ENCODE measurements at places on chromosomes 12 and 14.

- peaks cover 25% of the 10 kb centered on the region for H3K4me1 ChIP-seq
- H3K4me3 ChIP-seq, result peak overlapping the region; percentile 71
- H3K36me3 ChIP-seq, result no peaks in the 10 kb centered on the region
These were observed 29.4 kb upstream of the BCL7A start for GRCh38 chr12:121992059-121992879.

GRCh38 chr12:28998662-28999120, 150.4 kb upstream of the FAR2 start:
- DNase-seq, result no peak
- no peaks in the 10 kb centered on the region for H3K36me3 ChIP-seq
- peaks cover 2% of the 10 kb centered on the region for H3K4me1 ChIP-seq
- H3K4me3 ChIP-seq, result no peak overlapping the region
- no peak overlapping the region for H3K27ac ChIP-seq
- H3K27me3 ChIP-seq, result peaks cover 4% of the 10 kb centered on the region

GRCh38 chr12:4118601-4119156, 154.9 kb upstream of the CCND2 start:
- peaks cover 67% of the 10 kb centered on the region for H3K4me1 ChIP-seq
- no peaks in the 10 kb centered on the region for H3K36me3 ChIP-seq
- H3K27me3 ChIP-seq, result no peaks in the 10 kb centered on the region
- DNase-seq, result no peak

DNA sequence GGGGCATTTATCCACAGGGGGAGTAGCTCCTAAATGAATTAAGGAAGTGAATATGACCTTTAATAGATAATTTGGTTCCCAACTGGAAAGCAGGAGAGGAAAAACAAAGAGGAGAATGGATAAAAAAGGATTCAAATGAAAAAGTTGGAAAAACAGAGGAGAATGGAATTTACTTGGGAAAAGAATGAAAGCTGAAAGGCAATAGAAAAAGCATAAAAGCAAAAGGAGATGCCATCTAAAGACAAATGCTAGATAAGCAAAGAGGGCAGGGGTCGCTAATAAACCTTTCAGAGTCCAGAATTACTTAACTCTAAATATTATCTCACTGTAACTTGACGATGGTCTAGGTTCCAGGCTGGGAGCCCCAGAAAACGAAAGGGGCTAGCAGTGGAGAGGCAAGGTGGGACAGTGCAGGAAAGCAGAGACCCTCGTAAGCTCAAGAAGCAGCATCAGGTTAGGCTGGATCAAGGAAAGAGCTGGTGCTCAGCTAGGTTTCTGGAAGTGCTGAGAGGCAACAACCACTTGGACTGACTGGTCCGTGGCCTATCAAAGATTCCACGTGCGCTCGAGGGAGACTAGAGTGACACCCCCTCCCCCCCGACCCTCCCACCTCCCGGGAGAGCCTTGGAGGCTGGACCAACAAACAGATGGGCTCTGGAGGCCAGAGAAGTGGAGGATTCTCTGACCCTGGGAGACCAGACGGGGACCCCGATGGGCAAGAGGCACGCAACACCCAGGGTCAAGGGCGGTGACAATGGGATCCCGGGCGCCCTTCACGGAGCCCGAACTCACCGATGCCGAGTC, 1.2 kb downstream of the SLC2A13 start:
- H3K27ac ChIP-seq, result no peak overlapping the region
- H3K4me1 ChIP-seq, result peaks cover 41% of the 10 kb centered on the region
- H3K4me3 ChIP-seq, result peak overlapping the region; percentile 79
- DNase-seq, result no peak

- H3K4me1 ChIP-seq, result peaks cover 10% of the 10 kb centered on the region
- no peaks in the 10 kb centered on the region for H3K27me3 ChIP-seq
- peaks cover 19% of the 10 kb centered on the region for H3K36me3 ChIP-seq
- H3K4me3 ChIP-seq, result no peak overlapping the region
- H3K27ac ChIP-seq, result no peak overlapping the region
These were observed 8.1 kb downstream of the CMAS start for GRCh38 chr12:22054155-22054554.

DNA sequence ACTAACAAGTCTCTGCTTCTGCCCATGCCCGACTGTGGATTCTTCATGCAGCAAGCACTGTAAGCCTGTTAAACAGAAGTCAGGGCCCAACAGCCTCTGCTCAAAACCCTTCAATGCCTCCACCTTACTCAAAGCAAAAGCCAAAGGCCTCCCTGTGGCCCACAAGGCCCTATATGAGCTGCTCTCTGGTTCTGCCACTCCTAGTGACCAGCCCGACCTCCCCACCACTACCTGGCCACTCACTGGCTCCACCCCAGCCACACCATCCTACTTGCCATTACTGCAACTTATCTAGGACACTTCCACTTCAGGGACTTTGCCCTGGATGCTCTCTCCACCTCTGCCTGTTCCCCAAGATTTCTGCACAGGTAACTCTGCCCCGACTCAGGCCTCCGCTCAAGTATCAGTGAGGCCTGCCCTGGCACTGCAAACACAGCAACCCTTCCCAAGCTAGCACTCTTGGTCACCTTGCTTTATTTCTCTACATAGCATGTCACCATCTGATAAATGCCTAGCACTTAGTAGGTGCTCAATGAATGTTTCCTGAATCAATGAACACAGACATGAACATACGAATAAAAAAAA, 88.9 kb downstream of the ITPR2 start:
- DNase-seq, result no peak
- H3K4me1 ChIP-seq, result peaks cover 57% of the 10 kb centered on the region
- no peak overlapping the region for H3K4me3 ChIP-seq

GRCh38 chr14:70827347-70827746, 18.0 kb upstream of the MAP3K9 start:
- H3K27me3 ChIP-seq, result peaks cover 18% of the 10 kb centered on the region
- H3K36me3 ChIP-seq, result no peaks in the 10 kb centered on the region
- DNase-seq, result no peak

- H3K4me3 ChIP-seq, result no peak overlapping the region
- DNase-seq, result no peak
- H3K4me1 ChIP-seq, result no peaks in the 10 kb centered on the region
- H3K36me3 ChIP-seq, result no peaks in the 10 kb centered on the region
These were observed 369.8 kb downstream of the CACNA1C start for GRCh38 chr12:2422591-2422990.

GRCh38 chr12:12610711-12611110, 965 bp upstream of the CREBL2 start:
- peak overlapping the region; percentile 95 for H3K27ac ChIP-seq
- DNase-seq, result no peak
- peaks cover 7% of the 10 kb centered on the region for H3K36me3 ChIP-seq
- H3K27me3 ChIP-seq, result no peaks in the 10 kb centered on the region
- H3K4me1 ChIP-seq, result peaks cover 65% of the 10 kb centered on the region
- peak overlapping the region; percentile 84 for H3K4me3 ChIP-seq

DNA sequence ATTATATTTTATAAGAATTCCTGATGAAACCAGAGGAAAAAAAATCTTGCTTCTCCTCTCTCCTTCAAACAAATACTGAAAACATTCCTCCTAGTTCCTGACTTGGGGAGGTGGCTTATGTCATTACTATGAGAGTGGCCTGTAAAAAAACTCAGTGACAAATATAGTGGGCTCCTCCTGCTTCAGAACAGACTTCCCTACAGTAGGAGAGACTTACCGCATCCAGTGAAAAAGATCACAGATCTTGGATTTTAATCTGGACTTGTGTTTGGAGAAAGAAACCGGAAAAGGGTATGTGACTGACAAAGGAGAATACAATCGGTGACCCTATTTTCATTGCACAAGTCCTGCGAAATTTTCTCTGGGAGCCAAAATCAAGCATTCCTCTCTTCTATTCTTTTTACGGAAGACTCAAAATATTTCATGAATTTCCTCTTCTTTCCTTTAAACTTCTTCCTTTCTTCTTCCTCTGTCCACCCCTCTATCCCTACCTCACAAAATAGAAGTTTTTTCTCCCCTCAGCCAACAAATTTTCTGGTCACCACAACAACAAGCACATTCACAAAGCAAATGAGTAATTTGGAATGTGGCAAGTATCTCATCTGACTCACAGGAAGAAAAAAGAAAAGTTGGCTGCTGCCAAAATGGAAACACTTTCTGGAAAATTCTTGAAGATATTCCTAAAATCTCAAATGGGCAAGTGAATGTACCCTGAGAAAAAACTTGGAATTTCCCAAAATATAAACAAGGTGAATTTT, 185.1 kb upstream of the CDKN3 start:
- no peak for DNase-seq
- no peaks in the 10 kb centered on the region for H3K4me1 ChIP-seq
- no peak overlapping the region for H3K4me3 ChIP-seq

DNA sequence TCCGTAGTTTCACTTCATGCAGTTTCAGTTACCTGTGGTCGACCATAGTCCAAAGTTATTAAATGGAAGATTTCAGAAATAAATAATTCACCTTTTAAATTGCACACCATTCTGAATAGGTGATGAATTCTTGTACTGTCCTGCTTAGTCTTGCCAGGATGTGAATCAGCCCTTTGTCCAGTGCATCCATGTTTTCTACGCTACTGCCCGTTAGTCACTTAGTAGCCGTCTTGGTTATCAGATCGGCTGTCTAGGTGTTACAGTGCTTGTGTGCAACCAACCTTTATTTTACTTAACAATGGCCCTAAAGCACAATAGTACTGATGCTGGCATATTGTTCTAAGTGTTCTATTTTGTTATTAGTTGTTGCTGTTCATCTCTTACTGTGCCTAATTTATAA, 146.7 kb downstream of the ACSS3 start:
- no peaks in the 10 kb centered on the region for H3K4me1 ChIP-seq
- no peak overlapping the region for H3K4me3 ChIP-seq
- no peak for DNase-seq
- no peaks in the 10 kb centered on the region for H3K36me3 ChIP-seq
- H3K27ac ChIP-seq, result no peak overlapping the region

GRCh38 chr12:124927201-124928094, 13.0 kb upstream of the UBC start:
- peak; percentile 93 for DNase-seq
- H3K4me3 ChIP-seq, result peak overlapping the region; percentile 86

DNA sequence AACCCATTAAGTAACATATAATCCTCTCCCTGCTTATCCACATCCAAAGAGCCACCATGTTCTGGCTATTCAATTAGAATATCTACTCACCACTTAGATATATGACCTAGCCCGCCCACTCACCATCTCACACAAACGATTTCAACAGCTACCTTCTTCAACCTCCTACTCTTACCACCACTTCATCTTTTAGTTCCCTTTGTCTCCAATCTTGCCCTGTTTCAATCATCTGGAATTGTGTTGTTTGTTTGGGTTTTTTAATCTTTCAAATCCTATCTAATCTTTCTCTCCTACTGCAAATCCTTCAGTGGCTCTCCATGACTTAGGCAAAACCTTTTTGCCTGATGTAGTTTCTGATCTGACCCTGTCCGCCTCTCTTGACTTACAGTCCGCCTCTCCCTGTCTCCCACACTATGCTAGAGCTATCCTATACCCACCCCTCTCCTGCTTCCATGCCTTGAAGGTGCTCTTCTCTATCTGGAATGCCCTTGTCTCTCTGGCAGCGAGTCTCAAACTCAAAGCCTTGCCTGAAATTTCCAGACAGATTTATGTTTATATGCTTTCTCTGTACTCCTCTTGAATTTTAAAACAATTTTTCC, 161.0 kb upstream of the CRY1 start:
- no peak for DNase-seq
- H3K4me1 ChIP-seq, result no peaks in the 10 kb centered on the region
- H3K27me3 ChIP-seq, result peaks cover under 1% of the 10 kb centered on the region
- H3K36me3 ChIP-seq, result no peaks in the 10 kb centered on the region
- no peak overlapping the region for H3K27ac ChIP-seq

DNA sequence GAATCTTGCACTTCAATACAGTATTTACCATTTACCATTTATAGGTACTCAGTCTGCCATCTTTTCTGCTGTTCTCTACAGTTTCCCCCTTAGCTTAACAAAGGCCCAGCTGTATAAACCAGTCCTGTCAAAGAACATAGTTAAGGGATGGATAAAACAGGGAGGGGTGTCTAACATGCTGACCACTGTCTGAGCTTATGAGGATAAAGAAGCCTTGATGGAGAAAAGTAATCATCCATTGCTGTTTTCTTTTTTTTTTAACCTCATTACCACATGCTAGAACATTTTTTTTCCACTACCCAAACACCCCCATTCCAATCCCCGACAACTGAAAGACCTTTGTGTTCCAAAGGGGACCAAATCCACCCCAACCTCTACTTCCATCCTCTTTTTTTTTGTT, 39.9 kb downstream of the SOX5 start:
- no peak overlapping the region for H3K4me3 ChIP-seq
- no peak for DNase-seq
- H3K27me3 ChIP-seq, result no peaks in the 10 kb centered on the region
- H3K4me1 ChIP-seq, result no peaks in the 10 kb centered on the region

- H3K4me3 ChIP-seq, result peak overlapping the region; percentile 79
- no peaks in the 10 kb centered on the region for H3K36me3 ChIP-seq
- H3K27ac ChIP-seq, result no peak overlapping the region
- DNase-seq, result peak; percentile 45
These were observed 106.1 kb downstream of the PRICKLE1 start for GRCh38 chr12:42483521-42483790.

GRCh38 chr12:93786656-93787397, 109.7 kb downstream of the CRADD start:
- DNase-seq, result no peak
- H3K27ac ChIP-seq, result no peak overlapping the region
- H3K4me1 ChIP-seq, result peaks cover 79% of the 10 kb centered on the region
- no peaks in the 10 kb centered on the region for H3K27me3 ChIP-seq
- peaks cover 17% of the 10 kb centered on the region for H3K36me3 ChIP-seq

DNA sequence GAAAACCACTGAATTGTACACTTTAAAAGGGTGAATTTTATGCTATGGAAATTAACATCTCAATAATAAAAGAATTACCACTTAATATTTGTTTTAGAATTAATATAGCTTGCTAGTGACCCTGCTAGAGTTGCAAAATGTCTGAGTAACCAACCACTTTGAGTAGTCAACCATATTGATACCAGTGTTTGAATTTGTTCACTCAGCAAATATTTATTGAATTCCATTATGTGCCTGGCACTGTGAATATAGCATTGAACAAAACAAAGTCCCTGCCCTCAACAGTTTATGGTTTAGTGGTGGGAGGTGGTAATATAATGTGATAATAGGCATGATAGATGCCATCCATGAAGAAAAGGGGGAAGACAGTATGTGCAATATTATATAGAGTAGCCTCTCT, 4.6 kb downstream of the SNRPF start:
- peaks cover 31% of the 10 kb centered on the region for H3K4me1 ChIP-seq
- peaks cover 60% of the 10 kb centered on the region for H3K36me3 ChIP-seq
- H3K4me3 ChIP-seq, result no peak overlapping the region
- no peak for DNase-seq
- no peaks in the 10 kb centered on the region for H3K27me3 ChIP-seq

GRCh38 chr14:101875727-101876554, 88.4 kb upstream of the DYNC1H1 start:
- no peaks in the 10 kb centered on the region for H3K27me3 ChIP-seq
- H3K27ac ChIP-seq, result peak overlapping the region; percentile 69
- peaks cover 7% of the 10 kb centered on the region for H3K36me3 ChIP-seq

DNA sequence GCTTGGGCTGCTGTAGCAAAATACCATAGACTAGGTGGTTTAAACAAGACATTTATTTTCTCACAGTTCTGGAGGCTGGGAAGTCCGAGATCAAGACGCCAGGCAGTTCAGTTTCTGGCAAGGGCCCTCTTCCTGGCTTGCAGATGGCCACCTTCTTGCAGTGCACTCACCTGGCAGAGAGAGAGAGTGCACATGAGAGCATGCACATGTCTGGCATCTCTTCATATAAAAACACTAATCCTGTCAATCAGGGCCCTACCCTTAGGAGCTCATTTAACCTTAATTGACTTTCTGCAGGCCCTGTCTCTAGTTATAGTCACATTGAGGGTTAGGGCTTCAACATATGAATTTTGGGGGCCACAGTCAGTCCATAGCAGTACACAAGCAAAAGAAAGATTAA, 12.4 kb upstream of the EVL start:
- H3K4me3 ChIP-seq, result no peak overlapping the region
- no peak overlapping the region for H3K27ac ChIP-seq

All from activated naive CD8-positive, alpha-beta T cell treated with anti-CD3 and anti-CD28 coated beads, Interleukin-2, amount 50 U/mL, for 24 hours (primary cell).